Caki2 (cell line): ENCODE measurements at places on chromosomes 3 and 15. TPM values are rescaled to one million over a fixed set of nuclear protein-coding genes. Genes with fewer than 3 reads are reported as not detected.

DNA sequence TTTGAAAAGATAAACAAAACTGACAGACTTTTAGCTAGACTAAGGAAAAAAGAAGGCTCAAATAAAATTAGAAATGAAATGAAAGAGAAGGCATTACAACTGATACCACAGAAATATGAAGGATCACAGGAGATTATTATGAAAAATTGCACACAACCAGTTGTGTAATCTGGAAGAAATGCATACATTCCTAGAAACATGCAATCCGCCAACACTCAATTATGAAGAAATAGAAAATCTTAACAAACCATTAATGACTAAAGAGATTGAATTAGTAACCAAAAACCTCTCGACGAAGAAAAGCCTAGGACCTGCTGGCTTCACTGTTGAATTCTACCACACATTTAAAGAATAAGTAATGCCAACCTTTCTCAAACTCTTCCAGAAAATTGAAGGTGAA lies 149.5 kb downstream of the SV2B start:
- no peak for DNase-seq

- DNase-seq: no peak
Measured at GRCh38 chr3:188780193-188781147, 391.3 kb upstream of the TPRG1 start.

- DNase-seq: no peak
Measured at GRCh38 chr15:67836955-67837354, 2.9 kb downstream of the RNU6-1 start.

- no peak for DNase-seq
Measured at GRCh38 chr3:82473864-82474541, 712.6 kb upstream of the GBE1 start.

DNA sequence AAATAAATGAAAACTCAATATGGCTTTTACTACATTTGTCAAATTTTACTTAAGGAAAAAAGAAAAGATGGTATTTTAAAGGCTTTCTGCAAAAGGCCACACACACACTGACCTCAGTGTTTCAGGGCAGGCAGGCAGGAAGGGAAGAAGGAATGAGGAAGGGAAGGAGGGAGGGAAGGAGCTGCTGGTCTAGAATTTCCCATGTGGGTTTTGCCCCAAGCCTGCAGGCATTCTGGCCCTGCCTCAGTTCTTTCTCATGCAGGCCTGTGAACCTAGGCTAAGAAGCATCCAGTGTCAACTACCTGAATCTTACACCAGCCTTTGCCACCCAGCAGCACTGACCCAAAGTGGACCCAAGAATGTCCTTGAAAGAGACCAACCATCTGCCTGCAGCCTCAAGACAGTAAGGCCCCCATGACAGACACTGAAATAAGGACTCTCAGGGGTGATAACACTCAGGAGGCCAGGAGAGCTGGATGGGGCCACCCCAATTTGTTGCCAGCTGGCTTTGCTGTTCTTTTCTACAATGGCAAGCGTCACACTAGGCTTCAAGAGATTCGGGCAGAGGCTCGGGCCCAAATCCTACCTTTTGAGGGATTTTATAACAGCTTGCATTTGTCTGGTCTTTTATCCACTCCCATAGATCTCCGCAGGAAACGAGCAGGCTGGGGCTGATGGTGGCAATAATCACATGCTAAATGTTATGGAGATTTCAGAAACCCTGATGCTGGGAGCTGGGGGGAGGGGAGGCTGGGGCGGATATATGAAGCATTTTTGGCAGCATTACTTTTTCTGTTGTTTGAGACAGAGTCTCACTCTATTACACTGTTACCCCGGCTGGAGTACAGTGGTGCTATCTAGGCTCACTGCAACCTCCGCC lies 51.4 kb downstream of the XXYLT1 start:
- no peak for DNase-seq

GRCh38 chr3:73786321-73786807 lies 161.6 kb upstream of the PDZRN3 start:
- DNase-seq: peak; percentile 93

DNA sequence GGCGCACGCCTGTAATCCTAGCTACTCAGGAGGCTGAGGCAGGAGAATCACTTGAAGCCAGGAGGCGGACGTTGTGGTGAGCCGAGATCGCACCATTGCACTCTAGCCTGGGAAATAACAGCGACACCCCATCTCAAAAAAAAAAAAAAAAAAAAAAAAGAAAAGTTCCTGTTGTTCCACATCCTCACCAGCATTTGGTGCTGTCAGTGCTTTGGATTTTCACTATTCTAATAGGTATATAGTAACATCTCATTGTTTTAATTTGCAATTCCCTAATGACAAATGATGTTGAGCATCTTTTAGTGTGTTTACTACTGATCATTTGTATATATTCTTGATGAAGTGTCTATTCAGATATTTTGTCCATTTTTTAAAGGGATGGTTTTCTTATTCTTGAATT lies 24.6 kb downstream of the UBR1 start:
- DNase-seq: no peak

DNA sequence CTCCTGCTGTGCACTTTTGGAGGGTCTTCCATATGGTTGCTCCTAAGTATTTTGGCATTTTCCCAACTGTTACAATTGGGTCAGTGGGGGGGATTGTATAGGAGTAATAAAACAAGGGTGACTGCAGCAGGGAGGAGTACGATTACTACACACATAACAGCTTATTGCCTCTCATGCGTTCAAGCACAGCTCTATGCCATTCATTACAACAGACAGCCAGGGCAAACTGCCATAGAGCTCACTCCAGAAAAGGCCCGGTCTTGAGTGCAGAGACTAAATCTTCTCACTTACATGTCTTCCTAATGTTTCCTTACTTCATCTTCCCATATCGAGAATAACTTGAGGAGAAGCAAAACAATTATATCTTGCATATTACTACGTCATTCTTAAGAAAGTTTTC lies 1.4 kb upstream of the CHMP2B start:
- no peak for DNase-seq

Gene IQCF5
- total RNA-seq: not detected in 2 replicates

Gene PEAK1
- 6.4 and 28.4 TPM in 2 replicates for total RNA-seq

Gene TP63
- not detected in 2 replicates for total RNA-seq

Gene ZNF619
- total RNA-seq: 1.3 and 3.0 TPM in 2 replicates

Gene ARNT2
- 26.3 and 35.6 TPM in 2 replicates for total RNA-seq

Gene OXSM
- 16.2 and 40.1 TPM in 2 replicates for total RNA-seq

Gene INSYN1
- total RNA-seq: not detected in 2 replicates
